ENCODE measurements at places on chromosomes 2 and 18.

- no peak for DNase-seq
Observed at GRCh38 chr2:95729597-95729955, 137.8 kb downstream of the TRIM43 start.

DNA sequence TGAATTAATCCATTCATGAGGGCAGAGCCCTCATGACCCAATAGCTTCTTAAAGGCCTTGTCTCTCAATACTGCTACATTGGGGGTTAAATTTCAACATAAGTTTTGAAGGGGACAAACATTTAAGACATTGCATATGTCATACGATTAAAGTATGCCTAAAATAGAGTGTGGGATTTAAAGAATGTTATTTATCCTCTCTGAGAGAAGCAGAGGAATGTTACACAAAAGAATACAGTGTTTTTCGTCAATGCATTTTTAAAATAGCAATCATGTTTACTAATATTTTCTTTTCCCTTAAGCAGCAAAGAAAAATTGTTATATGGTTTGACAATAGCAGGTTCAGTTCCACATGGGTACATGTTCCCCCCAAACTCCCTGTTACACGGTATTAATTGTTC is 363.1 kb downstream of the NUP35 start:
- no peak for DNase-seq

DNA sequence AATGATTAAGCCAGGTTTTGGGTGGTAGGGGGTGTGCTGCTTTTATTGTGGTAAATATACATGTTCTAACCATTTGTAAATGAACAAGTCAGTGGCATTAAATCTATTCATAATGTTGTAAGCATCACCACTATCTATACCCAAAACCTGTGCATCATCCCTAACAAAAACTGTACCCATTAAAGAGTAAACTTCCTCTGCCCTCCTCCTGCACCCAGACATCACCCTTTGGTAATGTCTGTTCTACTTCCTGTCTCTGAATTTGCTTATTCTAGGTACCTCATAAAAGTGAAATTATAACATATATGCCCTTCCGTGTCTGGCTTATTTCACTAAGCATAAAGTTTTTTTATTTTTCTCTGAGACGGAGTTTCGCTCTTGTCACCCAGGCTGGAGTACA is 14.1 kb downstream of the RIF1 start:
- DNase-seq: no peak

DNA sequence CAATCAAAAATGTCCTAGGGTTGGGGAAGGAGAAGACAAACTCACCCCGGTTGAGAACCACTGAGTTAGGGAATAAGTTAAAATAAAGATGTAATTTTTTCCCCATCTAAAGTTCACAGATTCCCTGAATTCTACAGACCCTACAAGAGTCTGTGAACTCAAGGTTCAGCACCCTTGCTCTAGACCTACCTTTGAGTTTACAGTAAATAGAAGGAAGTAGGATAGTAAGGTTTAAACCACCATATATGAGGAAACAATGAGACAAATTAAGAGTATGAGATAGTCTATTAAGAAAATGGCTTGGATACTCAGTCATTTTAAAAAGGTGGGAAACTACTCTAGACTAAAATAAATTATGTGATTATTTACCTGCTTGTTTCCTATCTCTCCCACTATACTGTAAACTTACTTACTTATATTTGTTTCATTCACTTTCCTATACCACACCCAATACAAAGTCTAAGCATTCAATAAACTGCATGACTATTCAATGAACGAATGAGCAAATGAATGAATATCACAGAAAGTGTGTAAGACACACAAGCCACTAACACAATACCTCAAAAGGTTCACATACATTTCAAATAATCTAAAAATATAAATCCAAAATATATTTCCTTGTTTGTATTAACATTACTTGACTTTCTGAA is 13.4 kb downstream of the VPS54 start:
- DNase-seq: no peak

- DNase-seq: no peak
Observed at GRCh38 chr2:3299703-3300102, 77.9 kb downstream of the EIPR1 start.

GRCh38 chr18:46622451-46622850 is 34.6 kb downstream of the LOXHD1 start:
- DNase-seq: no peak

- no peak for DNase-seq
Observed at GRCh38 chr2:237170020-237170419, 84.3 kb downstream of the COPS8 start.

Measured in NT2/D1 (cell line).